ENCODE measurements at places on chromosomes 3 and 15. TPM values are rescaled to one million over a fixed set of nuclear protein-coding genes. Genes with fewer than 3 reads are reported as not detected.
A peak's percentile ranks its signal among the peaks of the same experiment; 100 is the strongest.

Gene CORO2B
- total RNA-seq: not detected

Gene GLDN
- total RNA-seq: 0.21 TPM

Gene TUSC7
- total RNA-seq: not detected

DNA sequence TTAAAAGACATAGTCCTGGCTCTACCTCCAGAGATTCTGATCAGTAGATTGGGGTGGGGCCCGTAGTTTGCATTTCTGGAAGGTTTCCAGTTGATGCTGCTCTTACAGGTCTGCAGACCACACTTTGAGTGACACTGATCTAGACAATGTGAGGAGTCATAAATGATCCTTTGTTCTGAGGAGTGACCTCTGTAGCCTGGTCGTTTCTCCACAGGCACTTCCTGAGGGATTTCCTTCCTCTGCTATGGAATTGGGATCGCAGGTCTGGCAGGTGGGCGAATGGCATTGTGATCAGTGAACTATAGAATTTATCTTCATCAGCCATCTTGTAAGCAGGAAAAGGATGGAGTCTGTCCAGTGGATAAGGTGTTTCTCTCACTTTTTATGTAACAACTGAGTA, 5.5 kb downstream of the GFM1 start:
- H3K36me3 ChIP-seq: peaks cover 4% of the 10 kb centered on the region
- no peak for DNase-seq
- H3K27me3 ChIP-seq: no peaks in the 10 kb centered on the region
- no peak overlapping the region for H3K4me3 ChIP-seq
- peak overlapping the region; percentile 24 for H3K27ac ChIP-seq
- peaks cover 17% of the 10 kb centered on the region for H3K4me1 ChIP-seq

GRCh38 chr3:32430900-32431299, 39.2 kb downstream of the CMTM7 start:
- H3K27me3 ChIP-seq: no peaks in the 10 kb centered on the region
- H3K4me1 ChIP-seq: peaks cover 60% of the 10 kb centered on the region
- H3K27ac ChIP-seq: peak overlapping the region; percentile 96
- peaks cover 3% of the 10 kb centered on the region for H3K36me3 ChIP-seq
- DNase-seq: no peak
- no peak overlapping the region for H3K4me3 ChIP-seq

- H3K27me3 ChIP-seq: no peaks in the 10 kb centered on the region
- H3K4me3 ChIP-seq: no peak overlapping the region
- no peak for DNase-seq
- H3K27ac ChIP-seq: no peak overlapping the region
- H3K4me1 ChIP-seq: peaks cover 8% of the 10 kb centered on the region
Observed at GRCh38 chr3:113769551-113769950, 22.7 kb downstream of the ATP6V1A start.

GRCh38 chr3:141959589-141960554, 83.4 kb downstream of the ATP1B3 start:
- no peak overlapping the region for H3K4me3 ChIP-seq
- peaks cover 5% of the 10 kb centered on the region for H3K4me1 ChIP-seq
- DNase-seq: no peak
- no peaks in the 10 kb centered on the region for H3K27me3 ChIP-seq
